ENCODE measurements at places on chromosomes 3 and 15.

- DNase-seq, result peak; percentile 7
These were observed 254.8 kb upstream of the TPRG1 start for GRCh38 chr3:188916934-188917401.

GRCh38 chr3:31848163-31848818 is 132.8 kb downstream of the OSBPL10 start:
- no peak for DNase-seq

DNA sequence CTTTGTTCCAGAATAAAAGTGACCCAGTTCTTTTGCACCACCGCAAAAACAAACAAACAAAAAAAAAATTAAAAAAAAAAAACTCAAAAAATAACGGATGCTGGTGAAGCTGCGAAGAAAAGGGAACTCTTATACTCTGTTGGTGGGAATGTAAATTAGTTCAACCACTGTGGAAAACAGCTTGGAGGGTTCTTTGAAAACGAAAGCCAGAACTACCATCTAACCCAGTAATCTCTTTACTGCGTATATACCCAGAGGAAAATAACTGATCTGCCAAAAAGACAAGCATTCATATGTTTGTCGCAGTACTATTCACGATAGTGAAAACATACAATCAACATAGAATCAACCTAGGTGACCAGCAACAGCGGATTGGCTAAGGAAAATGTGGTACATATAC is 298.9 kb upstream of the CBLB start:
- no peak for DNase-seq

- DNase-seq, result no peak
These were observed 1.4 kb upstream of the WNT5A start for GRCh38 chr3:55488398-55489055.

DNA sequence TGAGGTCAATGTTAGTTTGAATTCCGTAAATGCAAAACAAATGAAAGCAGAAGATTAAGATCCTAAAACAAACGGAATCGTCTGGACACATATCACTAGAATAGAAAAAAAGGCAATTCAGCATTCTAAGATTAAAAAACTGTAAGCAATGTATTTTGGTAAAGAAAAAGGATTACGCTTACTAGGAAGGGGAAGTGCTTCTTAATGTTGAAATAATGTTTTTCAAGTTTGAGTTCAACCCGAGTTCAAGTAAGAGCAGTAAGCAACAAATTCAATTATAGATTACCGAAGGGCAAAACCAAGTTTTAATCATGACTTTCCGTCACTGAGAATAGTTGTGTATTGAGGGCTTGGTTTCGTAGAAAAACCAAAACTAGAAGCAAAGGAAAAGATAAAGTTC is 637 bp downstream of the CIP2A start:
- DNase-seq, result no peak

DNA sequence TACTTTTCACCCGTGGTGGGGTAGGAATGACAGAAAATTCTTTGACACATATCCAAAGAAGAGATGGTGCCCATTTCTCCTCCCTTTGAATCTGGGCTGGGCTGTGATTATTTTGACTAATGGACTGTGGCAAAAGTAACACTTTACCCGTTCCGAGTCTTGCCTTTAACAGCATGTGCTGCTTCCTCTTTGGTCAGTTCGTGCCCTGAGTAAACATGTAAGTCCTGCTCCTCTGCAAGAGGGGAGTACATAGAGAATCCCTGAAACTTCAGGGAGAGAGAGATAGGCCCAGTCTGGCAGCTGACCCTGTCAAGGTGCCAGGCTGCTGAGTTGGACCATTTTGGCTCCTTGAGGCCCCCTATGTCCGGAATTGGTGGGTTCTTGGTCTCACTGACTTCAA is 243.1 kb downstream of the EPHB1 start:
- DNase-seq, result no peak
